GDM1 (cell line): ENCODE measurements at places on chromosomes 7 and 10.

DNA sequence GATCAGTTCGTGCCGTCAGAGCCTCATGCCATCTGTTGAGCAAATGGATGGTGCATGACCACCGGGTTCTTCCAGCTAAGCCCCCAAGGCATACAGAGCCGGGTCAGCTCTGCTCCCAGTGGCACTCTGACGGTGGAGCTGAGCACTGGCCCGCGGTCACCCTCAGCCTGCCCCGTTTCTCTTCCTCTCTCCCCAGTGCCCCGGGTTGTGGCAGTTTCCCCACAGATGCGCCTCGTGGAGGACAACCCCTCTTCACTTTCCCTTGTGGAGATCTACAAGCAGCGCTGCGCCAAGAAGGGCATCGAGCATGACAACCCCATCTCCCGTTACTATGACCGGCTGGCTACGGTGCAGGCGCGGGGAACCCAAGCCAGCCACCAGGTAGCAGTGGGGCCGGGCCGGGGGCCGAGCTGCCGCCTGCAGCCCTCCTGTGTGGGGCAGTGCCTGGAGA, 129.9 kb downstream of the TRRAP start:
- no peak for DNase-seq

DNA sequence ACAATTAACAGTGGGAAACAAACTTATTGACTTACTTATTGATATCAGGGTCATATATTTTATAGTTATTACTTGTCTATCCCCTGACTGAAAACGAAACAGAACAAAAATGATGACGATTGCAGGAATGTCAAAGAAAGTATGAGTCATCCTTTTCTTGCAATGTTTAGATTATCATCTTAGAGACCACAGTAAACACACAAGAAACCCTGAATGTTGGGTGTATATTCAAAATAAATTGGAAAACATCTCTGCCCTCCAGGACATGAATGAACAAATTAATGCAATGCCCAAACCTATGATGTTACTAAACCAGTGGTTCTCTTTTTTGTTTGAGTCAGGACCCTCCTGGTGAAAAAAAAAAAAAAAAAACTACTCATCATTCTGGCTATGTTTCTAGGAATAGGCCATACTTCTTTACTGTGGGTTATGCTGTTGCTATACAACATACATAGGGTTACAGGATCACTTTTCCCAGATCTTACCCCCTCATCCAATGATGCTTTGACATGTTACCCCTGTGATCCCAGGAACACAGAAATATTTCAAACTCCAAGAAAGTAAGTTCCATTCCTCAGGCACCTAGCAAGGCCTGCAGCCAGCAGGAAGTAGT, 623.4 kb upstream of the IGFBP3 start:
- no peak for DNase-seq

- no peak for DNase-seq
Measured at GRCh38 chr10:60336901-60337630, 52.6 kb downstream of the ANK3 start.

DNA sequence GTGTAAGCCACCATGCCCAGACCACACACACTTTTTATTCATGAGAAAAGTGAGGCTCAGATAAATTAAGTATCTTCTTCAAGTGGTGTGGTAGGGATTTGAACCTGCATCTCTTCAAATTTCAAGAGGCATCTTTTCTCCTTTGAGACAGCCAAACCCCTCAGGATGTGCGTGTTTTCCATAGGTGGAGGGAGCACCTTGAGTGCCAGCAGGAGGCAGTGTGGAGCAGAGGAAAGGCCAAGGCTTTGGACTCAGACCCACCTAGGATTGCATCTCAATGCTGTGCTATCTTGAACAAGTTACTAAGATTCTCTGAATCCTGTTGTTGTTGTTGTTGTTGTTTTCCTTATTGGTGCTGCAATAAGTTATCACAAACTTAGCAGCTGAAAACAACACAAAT, 40.2 kb upstream of the MYL10 start:
- no peak for DNase-seq

GRCh38 chr10:24872049-24872789, 80.2 kb downstream of the PRTFDC1 start:
- no peak for DNase-seq

DNA sequence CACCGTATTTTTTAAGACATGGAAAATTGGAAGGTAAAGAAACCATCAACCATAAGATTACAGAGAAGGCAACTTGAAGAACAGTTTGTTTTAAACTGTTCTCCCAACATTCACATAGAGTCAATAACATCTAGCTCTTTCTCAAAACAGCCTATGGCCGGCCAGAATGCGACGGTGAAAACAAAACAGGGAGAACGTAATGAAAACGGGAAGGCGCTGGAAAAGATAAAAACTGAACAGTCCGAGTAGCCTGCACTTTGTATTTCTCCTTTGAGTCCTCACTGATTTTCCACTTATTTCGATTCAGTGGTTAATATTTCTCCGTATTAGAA, 637 bp downstream of the MICU1 start:
- DNase-seq: no peak

GRCh38 chr10:62384447-62385081, 10.4 kb downstream of the ZNF365 start:
- DNase-seq: no peak

DNA sequence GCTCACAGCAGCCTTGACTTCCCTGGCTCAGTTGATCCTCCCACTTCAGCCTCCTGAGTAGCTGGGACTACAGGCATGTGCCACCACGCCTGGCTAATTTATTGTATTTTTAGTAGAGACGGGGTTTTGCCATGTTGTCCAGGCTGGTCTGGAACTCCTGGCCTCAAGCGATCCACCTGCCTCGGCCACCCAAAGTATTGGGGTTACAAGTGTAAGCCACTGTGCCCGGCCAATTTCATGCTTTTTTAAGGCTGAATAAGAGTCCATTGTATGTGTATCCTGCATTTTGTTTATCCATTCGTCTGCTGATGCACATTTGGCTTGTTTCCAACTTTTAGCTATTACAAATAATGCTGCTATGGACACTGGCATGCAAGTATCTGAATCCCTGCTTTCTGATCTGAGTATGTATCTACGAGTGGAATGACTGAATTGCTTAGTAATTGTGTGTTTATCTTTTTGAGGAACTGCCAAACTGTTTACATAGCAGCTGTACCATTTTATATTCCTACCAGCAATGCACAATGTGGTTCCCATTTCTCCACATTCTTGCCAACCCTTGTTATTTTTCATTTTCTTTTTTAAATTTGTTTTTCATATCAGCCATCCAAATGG, 37.3 kb upstream of the TPST1 start:
- DNase-seq: no peak
